Urinary bladder (tissue), 4 donors: ENCODE measurements at places on chromosomes 7 and 10. TPM values are rescaled to one million over a fixed set of nuclear protein-coding genes. Genes with fewer than 3 reads are reported as not detected.

DNA sequence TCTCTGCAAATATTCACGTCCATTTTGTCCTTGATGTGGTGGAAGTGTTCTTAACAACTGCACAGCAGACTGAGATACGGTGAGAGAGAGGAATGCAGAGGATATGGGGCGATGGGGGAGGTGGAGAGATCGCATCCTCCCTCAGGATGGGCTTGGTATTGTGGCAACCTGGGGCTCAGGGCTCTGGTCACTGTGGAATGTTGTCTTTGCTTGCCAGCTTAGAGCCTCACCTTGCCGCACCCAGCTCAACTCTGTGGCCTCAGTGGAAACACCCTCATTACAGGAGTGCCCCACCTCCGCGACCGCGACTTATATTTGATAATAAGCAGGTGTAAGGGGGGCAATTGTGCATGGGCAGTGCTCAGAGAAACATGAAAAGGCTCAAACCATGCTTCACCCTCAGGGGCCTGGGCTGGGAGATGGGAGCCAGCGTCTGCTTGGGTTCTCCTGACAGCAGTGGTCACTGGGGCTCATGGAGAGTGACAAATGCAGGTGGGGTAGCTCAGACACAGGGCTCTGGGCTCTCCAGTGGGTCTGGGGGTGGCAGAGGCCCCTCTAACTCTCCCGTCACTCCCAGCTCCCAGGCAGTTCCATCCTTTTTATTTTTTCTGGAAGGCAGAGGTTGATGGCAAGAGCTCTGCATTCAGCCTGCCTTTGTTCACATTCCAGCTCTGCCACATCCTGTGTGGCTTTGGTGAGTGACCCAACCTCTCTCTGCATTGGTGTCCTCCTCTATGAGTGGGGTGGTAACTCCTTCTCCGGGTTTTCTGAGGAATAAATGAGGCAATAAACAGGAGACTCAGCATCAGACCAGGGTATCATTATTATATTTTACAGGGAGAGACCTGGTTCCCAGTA is 43.1 kb upstream of the EMX2 start:
- no peak for DNase-seq

DNA sequence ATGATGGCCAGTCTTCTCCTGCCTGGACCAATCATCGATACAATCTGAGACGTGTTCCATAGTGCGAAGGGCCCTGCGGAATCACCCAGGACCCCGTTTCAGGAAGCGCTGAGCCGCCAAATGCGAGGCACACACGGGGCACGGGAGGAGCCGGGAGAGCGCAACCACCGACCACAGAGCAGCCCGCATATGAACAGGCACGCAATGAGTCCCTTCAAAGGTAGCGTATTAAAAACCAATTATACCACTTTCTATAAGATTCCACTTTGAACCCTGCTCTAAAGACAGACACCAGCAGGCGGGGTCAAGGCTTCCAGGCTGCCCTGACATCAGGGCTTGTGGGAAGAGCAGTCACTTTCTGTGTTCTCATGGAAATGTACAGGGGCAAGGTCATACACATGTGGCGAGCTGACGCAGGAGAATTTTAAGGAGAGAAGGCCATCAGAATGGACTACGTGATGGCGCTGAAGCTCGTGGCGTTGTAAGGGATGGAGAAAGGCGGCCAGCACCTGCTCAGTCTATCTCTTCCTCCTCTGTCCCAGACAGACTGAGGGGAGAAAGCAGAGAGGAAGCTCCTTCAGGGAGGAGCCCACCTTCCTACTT is 46.2 kb downstream of the AMZ1 start:
- DNase-seq: no peak

DNA sequence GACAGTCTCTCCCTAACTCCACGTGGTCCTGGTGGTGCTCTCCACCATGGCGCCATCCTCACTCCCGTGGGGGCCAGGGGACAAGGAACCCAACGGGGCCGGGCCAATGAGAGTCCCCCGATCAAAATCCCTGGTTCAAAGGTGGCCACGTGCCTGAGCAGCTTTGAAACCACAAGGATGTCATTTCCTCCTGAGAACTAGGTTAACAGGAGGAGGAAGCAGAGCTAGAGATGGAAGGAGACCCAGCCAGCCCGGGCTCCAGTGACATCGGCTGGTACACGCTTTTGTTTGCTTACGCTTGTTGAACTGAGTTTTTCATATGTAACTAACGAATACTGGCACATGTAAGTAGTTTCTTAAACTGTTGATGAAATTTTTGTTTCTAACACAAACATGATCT is 61.7 kb downstream of the PRPF18 start:
- no peak for DNase-seq

DNA sequence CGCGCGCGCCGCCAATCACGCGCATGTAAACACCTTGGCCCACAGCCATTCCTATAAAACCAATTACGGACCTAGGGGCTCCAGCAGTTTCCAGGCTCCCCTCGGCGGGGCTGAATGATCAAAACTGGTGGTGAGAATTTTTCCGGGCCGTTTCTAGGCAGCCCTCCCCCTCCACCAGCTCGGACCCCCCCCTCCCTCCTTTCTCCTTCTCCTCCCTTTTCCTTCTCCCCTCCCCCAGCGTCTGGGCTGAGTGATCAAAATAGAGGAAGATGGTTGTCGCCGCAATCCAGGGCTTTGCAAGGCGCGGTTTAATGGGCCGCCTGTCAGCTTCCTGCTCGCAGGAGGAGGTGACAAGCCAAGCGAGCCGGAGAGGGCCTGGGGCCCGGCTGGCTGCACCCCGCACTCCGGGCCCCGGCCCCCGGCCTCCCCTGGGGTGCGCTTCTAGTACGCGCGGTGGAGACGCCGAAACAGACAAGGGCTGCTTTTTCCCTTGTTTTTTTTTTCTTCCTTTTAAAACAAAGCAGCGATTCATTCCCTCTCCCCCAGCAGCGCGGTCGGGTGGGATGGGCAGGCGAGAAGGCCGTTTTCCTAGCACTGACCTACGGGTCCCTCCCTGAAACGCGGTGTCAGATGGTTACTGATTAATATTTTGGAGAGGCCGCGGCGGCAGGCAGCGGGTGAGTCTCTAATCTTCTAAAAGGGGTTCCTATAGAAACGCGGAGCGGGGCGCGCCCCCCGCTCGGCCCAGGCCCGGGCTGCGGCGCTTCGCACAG is 528 bp upstream of the TNRC18 start:
- peak; percentile 98 for DNase-seq

GRCh38 chr10:93947055-93947454 is 46.7 kb upstream of the PLCE1 start:
- no peak for DNase-seq

DNA sequence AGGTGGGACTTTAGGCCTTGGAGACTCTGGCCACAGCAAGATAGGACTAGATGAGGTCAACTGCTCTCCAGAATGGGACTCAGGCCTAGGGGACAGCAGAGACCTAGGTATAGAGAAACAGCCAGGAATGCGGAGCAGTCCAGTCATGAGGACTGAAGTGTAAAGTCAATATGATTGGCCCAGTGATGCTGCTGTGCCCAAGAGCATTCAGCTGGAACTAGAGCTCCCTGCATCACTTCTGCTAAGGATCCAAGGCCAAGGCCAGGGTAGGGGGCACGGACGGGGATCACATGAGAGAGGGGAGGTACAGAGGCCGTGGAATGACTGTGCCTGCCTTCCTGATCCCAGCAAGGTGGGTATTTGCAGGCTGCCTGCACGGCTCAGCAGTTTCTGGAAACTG is 237.9 kb downstream of the FRMD4A start:
- no peak for DNase-seq

DNA sequence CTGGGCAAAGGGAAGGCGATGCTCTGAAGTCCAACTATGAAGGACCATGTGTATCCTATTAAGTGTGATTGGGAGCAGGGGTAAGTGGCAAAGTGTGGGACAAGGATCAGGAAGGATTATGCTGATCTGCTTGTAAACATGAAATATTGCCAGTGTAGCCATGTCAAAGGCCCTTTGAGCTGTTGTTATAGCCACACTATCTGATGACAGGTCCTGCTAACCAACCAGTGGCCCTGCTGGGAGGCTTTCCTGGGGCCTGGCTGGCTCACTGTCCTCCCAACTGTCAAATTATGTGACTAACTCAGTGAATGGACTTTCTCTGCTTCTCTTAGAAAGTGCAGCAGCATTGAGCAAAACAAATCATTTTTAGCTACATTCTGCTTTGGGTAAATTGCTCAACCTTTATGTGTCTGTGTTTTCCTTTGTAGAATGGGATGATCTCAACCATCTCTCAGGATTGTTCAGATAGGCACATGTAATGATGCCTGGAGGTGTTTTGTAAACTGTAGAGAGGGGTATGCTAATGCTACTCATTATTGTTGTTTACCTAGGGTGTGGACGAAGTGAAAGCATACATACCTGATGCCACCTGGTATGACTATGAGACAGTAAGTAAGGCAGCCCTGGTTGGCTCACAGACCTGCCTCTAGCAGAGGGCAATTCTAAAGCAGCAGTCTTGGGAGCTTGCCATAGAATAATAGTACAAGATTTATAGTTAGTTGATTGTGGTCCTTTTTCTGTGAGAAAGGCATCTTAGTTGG is 47.4 kb downstream of the MGAM2 start:
- no peak for DNase-seq

GRCh38 chr7:82507365-82507975 is 63.9 kb upstream of the CACNA2D1 start:
- DNase-seq: no peak

GRCh38 chr10:91932737-91933136 is 9.2 kb downstream of the BTAF1 start:
- DNase-seq: no peak

DNA sequence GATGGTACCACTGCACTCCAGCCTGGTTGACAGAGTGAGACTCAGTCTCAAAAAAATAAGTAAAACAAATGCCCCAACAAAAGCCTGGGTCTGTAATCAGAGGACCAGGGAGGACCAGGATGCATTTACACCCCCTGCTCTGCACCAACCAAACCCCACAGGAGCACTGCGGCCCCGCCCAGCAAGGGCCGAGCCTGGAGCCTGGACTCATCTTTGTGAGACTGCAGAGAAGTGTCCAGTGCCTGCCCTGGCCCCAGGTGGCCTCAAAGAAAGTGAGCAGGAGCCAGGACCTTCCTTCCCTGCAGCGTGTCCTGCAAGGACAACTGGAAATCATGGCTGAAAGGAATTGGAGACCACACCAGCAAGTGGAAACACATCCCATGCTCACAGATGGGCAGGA is 31.6 kb downstream of the KNDC1 start:
- DNase-seq: no peak

- DNase-seq: peak; percentile 47
Measured at GRCh38 chr7:151271699-151272355, 23.3 kb upstream of the SMARCD3 start.

- DNase-seq: no peak
Measured at GRCh38 chr10:116626815-116627214, 6.1 kb downstream of the PNLIPRP2 start.

- no peak for DNase-seq
Measured at GRCh38 chr7:84117304-84117703, 77.3 kb downstream of the SEMA3A start.

GRCh38 chr7:128458956-128459355 is 3.3 kb downstream of the HILPDA start:
- no peak for DNase-seq

DNA sequence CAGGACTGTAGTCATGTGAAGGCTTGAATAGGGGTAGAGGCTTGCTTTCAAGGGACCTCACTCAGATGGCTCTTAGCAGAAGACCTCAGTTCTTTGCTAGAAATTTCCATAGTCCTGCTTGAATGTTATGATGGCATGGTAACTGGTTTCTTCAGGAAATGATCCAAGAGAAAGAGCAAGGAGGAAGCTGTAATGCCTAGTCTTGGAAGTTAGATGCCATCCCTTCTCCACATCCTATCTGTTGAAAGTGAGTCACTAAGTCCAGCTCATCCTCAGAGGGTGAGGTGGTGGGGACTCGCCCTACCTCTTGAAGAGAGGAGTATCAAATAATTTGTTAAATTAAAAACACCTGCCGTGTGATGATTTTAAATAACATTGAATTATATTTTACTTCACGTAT is 4.6 kb downstream of the MGAM start:
- DNase-seq: no peak

DNA sequence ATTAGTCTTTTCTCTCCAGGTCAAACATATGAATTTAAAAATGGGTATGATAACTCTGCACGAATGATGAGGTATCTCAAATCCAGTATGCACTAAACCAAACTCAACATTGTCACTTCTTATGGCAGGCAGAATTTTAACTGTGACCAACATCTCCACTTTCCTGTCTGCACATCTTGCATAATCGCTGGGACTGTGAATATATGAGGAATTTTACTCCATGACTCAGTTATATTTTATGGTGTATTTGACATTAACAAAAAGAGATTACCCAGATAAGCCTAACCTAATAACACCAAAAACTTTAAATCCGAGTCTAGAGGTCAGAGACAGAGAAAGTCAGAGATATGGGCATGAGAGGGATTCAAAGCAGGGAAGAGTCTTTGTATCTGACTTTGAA is 454.5 kb upstream of the SEMA3D start:
- DNase-seq: no peak

- no peak for DNase-seq
Measured at GRCh38 chr7:22417841-22418240, 60.9 kb upstream of the RAPGEF5 start.

DNA sequence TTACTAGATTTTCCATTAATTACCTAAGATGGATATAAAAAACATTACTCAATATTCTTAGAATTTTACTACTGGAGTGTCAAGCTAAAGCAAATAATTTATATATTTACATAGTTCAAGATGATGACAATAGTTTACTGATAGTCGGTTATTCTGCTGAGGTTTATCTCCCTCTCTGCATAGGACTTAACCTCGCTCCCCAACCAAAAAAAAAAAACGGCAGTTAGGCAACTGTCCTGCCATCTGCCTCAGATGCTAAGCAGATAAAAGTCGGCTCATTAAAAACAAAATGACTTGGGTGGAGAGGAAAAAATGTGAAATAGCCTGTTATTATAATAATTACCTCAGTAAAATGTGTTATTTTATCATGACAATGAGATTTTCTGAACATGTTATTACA is 14.0 kb upstream of the ITGB8 start:
- no peak for DNase-seq

Gene PNPLA8
- polyA plus RNA-seq: 27.6 TPM

Gene ZC3HAV1L
- 3.3 TPM for polyA plus RNA-seq

Gene EPHB6
- 23.4 TPM for polyA plus RNA-seq

Gene GIMAP2
- 10.1 TPM for polyA plus RNA-seq
